RKO (cell line): ENCODE measurements at places on chromosomes 3 and 15.

GRCh38 chr3:117853923-117854668, 1144.5 kb downstream of the TUSC7 start:
- peak; percentile 46 for DNase-seq

DNA sequence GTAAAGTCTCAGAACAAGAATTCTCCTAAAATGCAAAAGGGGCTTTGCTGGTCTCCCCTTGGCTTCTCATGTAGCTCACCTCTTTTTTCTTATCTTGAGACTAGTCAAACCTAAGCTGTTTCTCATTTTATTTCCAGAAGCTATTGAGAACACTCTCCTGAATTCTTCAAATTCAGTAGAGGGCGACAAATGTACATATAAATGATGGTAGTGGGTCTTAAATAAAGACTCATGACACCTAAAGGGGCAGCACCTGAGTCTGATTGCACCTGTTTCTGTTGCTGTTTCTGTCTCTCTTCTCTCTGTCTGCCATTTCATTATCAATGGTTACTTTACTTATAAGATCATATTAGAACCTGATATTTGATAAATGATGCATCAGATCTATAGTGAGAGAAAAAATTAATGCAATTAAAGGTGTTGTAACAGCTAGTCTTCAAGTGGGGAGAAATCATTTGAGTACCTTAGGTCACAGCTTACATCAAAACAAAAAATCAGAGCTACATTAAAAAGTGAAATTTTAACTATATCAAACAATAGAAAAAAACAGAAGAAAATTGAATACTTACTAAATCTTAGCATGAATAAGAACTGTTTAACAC, 7.0 kb downstream of the ADIPOQ start:
- peak; percentile 50 for DNase-seq

GRCh38 chr3:53837331-53837730, 8.9 kb downstream of the CHDH start:
- no peak for DNase-seq

DNA sequence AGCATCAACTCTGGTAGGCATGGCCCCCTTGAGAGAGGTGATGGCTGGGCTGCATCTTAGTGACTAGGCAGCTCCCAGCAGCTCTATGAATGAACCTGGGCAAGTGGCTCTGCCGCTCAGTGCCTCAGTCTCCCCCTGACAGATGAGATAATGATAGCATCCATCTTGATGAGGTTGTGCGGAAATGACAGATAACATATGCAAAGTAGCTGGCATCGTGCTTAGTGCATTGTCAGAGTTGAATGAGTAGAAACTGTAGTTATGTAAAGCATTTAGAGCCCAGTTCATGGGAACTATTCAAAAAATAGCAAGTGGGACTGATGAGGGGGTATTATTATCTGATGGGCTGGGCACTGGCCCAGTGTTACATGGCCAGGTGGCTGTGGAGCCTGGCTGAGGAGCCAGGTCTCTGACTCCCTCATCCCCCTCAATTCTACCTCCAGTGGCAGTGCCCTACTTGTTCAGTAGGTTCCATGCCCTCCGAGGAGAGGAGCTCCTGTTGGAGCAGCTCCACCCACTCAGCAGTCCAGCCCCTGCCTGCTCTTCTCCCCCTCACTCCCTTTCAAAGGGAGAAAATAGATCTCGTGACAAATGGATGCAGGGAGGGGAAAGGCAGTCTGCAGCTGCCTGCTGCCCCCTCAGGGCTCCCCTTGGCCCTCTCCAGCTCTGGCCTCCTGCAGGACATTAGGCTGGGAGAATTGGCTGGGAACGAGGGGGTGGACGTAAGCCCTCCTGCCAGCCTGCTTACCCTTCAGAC, 6.6 kb downstream of the PRKCD start:
- DNase-seq = no peak

GRCh38 chr15:68032672-68033071, 21.4 kb upstream of the PIAS1 start:
- no peak for DNase-seq
